ENCODE measurements at places on chromosomes 1 and 21. TPM values are rescaled to one million over a fixed set of nuclear protein-coding genes. Genes with fewer than 3 reads are reported as not detected.

FMN2 gene
- total RNA-seq, result 7.5 TPM

CFAP74 gene
- total RNA-seq, result not detected

CRABP2 gene
- 0.63 TPM for total RNA-seq

UBASH3A gene
- total RNA-seq, result not detected

LRRC53 gene
- total RNA-seq, result not detected

TRABD2B gene
- 0.06 TPM for total RNA-seq

LYSMD1 gene
- total RNA-seq, result 5.9 TPM

PADI3 gene
- not detected for total RNA-seq

RNU1-1 gene
- under 0.01 TPM for total RNA-seq

DNA sequence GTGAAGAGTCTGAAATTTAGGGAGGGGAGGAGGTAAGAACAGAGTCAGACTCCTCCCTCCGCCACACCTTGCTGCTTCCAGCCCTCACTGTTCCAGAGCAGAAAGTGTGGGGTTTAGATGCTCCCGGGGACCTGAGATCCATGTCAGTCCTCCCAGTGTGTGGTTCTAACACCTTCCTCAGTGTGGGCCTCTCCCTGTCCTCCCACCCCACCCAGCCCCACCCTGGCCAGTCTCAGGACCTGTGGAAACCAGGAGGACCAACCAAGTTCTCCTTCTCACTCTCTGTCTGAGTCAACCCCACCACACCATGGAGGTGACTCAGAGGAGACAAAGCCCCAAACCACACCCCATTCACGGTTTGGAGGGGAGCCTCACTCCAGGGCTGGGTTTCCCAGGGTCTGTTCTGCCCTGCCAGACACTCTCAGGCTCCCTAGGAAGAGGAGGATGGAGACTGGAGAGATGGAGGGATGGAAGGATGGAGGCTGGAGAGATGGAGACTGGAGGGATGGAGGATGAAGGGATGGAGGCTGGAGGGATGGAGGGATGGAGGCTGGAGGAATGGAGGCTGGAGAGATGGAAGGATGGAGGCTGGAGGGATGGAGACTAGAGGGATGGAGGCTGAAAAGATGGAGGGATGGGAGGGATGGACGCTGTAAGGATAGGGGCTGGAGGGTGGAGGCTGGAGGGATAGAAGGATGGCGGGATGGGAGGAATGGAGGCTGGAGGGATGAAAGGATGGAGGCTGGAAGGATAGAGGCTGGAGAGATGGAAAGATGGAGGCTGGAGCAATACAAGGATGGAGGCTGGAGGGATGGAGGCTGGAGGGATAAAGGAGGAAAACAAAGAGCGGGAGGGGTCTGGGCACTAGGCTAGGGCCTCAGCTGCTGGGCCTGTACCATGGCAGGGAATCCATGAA is 100.9 kb upstream of the RUNX3 start:
- no peak for DNase-seq

GRCh38 chr1:201463071-201463552 is 5.9 kb downstream of the PHLDA3 start:
- no peak for DNase-seq

- no peak for DNase-seq
These were observed 102.0 kb downstream of the KIF14 start for GRCh38 chr1:200518524-200518923.

DNA sequence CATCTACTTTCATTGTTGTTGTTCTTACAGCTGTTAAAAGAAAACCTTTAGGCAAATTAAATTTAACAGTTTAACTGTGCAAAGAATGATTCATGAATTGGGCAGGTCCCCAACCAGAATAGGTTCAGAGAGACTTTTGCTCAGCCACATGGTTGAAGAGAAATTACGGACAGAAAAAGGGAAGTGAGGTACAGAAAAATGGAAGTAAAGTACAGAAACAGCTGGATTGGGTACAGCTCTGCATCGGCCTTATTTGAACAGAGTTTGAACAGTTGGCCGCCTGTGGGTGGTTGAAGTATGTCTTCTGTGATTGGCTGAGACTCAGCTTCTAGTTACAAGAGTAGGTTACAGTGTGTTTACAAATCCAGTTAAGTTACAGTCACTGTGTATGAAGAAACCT is 210.1 kb downstream of the FGGY start:
- no peak for DNase-seq

- no peak for DNase-seq
These were observed 48.3 kb downstream of the SIM2 start for GRCh38 chr21:36747041-36747814.

DNA sequence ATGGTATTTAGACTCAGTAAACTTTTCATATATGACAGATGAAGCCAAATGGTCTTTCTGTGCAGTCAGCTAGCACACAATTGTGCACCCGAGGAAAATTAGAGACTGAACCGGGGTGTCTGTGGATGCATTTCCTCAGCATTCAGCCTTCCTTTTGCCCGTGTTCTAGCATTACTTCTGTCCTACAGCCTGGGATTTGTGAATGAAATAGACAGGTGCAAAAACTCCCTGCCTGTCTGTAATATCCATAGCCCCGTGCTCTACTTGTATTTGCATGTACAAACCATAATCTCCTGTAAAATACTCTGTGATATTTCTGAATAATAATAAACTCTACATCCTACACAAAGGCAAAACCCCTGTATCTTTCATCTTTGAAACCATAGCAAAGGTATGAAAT is 64.8 kb upstream of the LGALS8 start:
- DNase-seq, result no peak

GRCh38 chr1:224302947-224303346 is 27.0 kb downstream of the NVL start:
- DNase-seq, result no peak

DNA sequence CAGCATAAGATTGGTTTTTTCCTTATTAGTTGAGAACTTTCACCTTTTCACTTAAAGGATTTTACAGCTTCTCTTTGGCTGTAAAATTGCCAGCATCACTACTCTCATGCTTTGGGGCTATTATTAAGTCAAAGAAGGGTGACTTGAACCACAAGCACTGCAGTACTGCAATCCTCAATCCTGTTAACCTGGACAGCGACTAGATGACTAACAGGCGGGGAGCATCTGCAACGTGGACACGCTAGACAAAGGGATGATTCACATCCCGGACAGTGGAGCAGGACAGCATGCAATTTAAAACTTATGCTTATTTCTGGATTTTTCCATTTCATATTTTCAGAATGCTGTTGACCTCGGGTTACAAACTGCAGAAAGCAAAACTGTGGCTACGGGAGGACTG is 8.1 kb downstream of the ARV1 start:
- DNase-seq, result no peak

- no peak for DNase-seq
These were observed 109.6 kb downstream of the ZBTB18 start for GRCh38 chr1:244160455-244161235.

DNA sequence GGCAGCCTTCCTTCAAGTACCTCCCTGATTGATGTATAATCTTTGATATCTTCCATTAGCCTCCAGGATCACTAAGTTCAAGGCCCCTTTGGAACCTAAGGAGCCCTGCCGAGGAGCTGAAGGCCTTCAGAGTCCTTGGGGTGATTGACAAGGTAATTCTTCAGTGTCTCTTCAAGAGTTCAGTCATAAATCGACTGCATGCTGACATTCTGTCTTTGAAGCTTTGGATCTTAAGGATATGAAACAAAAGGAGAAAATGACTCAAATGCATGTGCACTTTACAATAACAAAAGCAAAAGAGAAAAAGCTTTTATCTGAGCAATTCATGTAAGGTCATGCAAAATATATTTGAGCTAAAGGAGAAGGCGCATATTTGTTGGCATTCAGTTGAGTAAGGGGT is 125.3 kb downstream of the RPS6KC1 start:
- no peak for DNase-seq

GRCh38 chr1:211501711-211502400 is 9.9 kb upstream of the RD3 start:
- no peak for DNase-seq

GRCh38 chr1:11426617-11427016 is 52.3 kb upstream of the DISP3 start:
- DNase-seq, result no peak

- no peak for DNase-seq
These were observed 114.1 kb downstream of the LHX4 start for GRCh38 chr1:180343921-180344769.

DNA sequence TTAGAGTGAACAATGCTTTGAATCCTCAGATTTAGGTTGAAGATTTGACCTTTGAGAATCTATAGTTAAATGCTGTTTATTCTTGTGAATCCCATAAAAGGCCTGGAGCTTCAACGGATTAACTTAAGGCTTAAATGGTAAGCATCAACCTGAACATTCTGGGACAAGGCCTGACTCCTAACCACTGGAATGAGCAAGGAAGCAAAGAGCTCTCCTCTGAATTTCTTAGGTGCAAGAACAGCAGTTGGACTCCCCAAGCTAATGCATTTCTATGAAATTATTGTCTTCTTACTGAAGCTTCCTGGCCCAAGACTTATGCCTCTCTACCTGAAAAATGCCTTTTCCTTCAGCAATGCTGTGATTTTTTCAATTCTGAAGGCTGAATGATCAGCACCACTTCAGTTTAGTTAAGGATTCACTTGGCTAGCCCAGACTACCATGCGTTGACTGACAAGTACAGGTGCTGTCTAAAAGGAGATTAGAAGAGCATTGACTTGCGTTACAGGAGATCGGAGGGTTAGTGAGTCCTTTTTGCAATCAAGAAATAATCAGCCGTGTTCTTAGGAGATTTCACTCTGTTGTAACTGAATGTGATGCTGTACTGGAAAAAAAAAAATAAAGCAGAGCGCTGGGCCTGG is 178.5 kb downstream of the ZC3H11B start:
- DNase-seq, result no peak

GRCh38 chr1:61182049-61182448 is 99.7 kb downstream of the NFIA start:
- DNase-seq, result no peak

DNA sequence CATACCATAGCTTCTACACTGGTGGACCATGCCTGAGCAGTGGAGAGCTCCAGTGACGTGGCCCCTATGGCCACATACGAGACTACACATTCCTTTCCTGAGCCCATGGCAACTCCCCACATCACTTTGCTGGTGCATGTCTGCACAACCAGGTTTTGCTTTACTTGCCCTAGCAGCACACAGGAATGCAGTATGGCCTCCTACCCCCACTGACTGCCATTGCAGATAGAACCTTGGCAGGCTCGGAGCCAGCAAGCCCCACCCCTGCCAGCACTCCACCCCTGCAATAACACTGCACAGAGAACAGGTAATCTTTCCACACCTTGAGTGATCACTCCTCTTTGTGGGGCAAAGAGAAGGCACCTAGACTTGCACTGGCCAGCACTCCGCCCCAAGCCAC is 531.9 kb upstream of the CAMK1G start:
- DNase-seq, result no peak

DNA sequence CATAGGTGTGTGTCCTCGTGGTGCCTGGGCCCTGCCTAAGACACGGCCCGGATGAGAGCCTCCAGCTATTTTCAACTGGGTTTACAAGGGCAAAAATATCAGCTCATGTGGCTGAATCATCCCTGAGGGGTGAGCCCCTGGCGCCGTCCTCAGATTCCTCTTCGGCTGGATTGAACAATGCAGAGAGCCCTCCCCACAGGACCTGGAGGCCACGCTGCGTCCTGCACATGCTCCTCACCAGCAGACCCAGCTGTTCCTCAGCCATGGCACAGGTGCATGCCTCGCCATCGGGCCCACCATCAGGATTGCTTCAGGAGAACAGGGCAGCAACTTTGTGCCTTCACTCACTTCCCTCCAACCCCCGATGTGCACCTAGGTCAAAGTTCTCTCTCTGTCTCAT is 35.3 kb downstream of the TFF3 start:
- no peak for DNase-seq

- DNase-seq, result no peak
These were observed 41.1 kb upstream of the SRP9 start for GRCh38 chr1:225736437-225737098.

DNA sequence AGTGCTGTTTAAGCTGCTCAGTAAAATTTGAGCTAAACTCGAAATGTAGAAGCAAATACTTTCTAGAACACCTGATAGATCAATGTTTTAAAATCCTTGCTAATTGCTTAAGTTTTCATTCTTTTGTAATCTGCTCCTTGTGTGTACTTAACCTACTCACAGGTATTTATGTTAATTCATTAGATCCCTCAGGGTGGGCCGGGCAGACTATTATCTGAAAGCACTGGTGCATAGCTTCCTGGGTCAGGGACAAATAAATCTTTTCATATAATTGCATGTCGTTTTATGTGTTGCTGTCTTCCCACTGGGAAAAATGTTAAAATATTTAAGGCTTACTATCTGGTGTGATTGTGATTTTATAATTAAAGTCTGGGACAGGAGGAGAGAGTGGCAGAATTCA is 440.5 kb downstream of the SMYD3 start:
- no peak for DNase-seq

- DNase-seq, result no peak
These were observed 9.3 kb downstream of the NKAIN1 start for GRCh38 chr1:31230378-31230777.

- DNase-seq, result no peak
These were observed 9.9 kb downstream of the F5 start for GRCh38 chr1:169576241-169576934.

- no peak for DNase-seq
These were observed 757 bp upstream of the NRIP1 start for GRCh38 chr21:15065392-15066122.

GRCh38 chr1:53310847-53311681 is 16.8 kb downstream of the LRP8 start:
- DNase-seq, result no peak

- DNase-seq, result no peak
These were observed 29.1 kb upstream of the A3GALT2 start for GRCh38 chr1:33349778-33350610.

- no peak for DNase-seq
These were observed 19.5 kb downstream of the FAAP20 start for GRCh38 chr1:2175055-2175414.
